ENCODE measurements at places on chromosomes 16 and 17.

- DNase-seq: no peak
These were observed 20.1 kb downstream of the HSD17B2 start for GRCh38 chr16:82055117-82055516.

GRCh38 chr17:31499771-31500554, 108.5 kb downstream of the RAB11FIP4 start:
- no peak for DNase-seq

DNA sequence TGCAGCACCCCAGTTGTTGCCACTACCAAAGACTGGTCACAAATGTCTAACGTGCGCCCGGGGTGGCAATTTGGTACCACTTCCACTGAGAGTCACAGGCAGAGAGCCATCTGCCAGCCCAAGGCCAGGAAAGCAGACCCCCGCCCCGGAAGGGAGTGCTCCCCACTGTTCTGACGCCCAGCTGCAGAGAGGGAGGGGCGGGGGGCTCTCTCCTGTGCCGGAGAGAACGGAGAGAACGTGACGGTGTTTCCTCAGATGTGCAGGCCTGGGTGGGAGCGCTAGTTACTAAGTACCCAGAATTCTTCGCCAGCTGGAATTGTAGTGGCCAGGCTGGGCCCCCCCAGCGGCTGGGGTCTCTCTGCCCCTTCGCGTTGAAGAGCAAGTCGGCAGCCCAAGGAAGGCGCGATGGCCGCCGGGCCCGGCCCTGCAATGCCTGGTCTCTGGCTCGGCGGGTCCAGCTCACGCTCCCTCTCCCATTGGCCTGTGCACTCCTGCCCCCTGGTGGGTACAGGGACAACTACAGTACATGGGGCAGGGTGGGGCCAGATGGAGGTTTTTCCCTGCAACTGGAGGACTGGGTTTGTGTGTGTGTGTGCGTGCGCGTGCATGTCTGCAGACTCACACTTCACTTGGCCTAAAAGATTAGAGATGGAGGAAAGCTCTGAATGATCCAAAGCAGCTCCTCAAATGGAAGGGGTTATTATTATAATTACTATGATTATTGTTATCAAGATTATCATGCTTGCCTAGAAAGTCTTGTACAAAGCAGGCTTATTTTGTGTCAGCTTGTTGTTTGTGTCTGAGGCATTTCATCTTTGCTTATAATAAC, 107.1 kb downstream of the AMFR start:
- DNase-seq: peak; percentile 77

DNA sequence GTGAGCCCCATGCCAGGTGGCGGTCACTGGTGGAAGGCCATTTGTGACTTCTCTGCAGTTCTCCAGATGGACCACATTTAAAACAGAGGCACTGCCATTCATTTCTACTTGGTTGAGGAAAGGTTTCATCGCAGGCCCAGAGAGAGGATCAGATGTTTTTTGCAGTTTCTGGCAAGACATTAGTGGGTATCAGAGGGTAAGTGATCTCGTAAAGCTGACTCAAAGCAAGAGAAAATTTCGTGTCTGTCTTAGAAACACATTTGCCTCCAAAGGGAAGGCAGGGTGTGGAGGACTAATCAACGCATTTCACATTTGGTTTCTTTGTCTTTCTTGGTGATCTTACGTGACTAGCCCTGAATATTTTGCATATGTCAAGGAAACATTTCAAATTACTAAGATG, 81.8 kb downstream of the PRKCB start:
- DNase-seq: no peak

- DNase-seq: peak; percentile 11
These were observed 32.7 kb upstream of the RPH3AL start for GRCh38 chr17:385178-385835.

DNA sequence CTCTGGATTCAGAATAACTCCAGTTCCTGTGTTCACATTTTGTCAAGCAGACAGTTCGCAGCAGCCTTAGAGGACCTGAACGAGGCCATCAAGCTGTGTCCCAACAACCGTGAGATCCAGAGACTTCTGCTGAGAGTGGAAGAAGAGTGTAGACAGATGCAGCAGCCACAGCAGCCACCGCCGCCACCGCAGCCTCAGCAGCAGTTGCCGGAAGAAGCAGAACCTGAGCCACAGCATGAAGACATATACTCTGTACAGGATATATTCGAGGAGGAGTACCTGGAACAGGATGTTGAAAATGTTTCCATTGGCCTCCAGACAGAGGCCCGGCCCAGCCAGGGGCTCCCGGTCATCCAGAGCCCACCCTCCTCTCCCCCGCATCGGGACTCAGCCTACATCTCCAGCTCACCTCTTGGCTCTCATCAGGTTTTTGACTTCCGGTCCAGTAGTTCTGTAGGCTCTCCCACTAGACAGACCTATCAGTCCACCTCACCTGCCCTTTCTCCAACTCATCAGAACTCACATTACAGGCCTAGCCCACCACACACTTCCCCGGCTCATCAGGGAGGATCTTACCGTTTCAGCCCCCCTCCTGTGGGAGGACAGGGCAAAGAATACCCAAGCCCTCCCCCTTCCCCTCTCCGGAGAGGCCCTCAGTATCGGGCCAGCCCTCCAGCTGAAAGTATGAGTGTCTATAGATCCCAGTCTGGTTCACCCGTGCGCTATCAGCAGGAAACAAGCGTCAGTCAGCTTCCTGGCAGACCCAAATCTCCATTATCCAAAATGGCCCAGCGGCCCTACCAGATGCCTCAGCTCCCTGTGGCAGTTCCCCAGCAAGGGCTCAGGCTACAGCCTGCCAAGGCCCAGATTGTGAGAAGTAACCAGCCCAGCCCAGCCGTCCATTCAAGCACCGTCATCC, 25.9 kb downstream of the CYB561 start:
- no peak for DNase-seq

All from fibroblast of skin of right quadriceps (primary cell).